Kidney capillary endothelial cell (primary cell): ENCODE measurements at places on chromosomes 2 and 18.

DNA sequence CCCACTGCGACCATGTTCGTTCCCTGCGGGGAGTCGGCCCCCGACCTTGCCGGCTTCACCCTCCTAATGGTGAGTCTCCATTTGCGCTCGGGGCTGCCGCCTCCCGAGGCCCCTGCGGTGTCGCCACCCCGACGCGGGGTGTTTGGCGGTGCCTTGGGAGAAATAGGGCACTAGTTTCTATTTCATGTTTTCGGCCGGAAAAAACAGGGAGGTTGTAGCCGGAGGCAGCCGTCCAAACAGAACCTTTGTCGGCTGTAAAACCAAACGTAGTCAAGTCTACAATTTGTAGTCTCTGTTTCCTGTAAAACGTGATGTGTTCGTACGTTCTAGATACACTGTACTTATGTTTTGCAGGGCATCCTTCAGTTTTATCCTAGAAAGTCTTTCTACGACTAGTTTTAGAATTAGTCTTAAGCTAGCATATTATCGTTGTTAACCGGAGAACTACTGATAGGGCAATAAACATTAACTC, 290 bp downstream of the PSMG2 start:
- no peak for DNase-seq

DNA sequence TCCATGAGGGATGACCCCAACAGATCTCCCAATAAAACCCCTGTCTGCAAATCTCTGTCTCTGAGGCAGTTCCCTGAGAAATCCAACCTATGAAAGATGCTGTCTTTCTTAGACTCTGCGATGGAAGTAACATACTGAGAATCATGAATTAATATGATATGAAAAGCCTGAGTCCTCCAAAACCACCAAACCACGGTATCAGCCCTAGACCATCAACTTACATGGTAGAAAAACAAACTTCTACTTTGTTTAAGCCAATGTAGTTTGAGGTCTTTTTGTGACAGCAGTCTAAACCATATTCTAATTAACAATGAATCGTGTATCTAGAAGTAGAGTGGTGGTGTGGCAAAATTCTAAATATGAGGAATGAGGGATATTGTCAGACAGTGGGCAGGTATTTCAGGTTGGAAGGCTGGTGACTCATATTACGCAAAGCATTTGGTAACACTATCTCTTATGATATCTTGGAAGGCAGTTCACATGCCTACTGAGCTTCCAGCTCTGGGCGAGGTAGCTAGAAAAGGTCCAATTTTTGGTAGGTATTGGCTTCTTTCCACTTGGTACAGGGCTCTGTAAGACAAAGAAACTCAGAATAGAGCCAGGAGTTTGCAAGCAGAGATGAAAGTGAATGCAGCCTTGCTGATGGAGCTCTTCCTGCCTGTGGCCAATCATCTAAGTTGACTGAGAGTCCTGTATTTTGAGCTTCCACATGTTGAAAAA, 215.8 kb downstream of the ZFP36L2 start:
- DNase-seq = no peak

DNA sequence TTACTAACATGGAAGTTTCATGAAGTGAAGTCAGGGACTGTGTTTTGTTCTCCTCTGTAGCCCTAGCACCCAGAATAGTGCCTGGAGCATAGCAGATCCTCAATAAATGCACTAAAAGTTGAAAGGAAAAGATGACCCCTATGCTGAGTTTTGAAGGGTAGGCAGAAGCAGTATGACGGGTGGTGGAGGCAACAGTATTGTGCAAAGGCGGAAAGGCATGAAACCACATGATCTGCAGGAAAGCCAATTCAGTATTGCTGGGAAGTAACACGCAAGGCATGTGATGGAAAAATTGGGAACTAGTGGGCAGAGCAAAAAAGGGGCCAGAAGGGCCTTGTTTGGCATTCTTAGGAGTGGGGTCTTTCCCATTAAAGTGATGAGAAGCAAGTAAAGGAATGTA, 23.1 kb downstream of the DTNB start:
- DNase-seq = no peak

DNA sequence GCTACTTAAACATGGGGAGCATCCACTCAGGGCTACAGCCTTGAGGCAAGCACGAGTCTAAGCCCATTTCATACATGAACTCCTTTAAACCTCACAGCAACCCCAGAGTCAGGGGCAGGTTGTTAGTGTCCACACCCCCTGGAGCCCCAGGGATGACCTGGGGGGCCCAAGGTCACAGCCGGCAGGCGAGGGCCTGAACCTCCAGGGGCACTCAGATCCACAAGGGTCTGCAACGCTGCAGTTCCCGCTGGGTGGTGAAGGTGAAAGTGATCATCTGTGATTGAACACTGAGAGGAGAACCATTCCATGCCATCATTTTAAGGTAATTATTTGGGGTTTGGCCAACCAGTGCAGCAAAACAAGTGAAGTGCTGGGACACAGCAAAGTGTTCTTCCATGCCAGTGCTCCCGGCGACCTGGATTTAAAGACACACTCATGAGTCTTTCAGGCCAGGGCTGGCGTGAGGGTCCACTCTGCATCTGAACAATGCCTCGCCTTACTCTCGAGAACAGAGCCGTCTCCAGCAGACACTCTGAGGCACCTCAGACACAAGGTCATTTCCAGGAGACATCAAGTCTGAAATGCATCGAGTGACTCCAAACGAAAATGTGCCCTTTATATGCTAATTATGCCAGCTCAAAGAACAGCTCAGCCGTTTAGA, 61.6 kb upstream of the SNTG2 start:
- no peak for DNase-seq

DNA sequence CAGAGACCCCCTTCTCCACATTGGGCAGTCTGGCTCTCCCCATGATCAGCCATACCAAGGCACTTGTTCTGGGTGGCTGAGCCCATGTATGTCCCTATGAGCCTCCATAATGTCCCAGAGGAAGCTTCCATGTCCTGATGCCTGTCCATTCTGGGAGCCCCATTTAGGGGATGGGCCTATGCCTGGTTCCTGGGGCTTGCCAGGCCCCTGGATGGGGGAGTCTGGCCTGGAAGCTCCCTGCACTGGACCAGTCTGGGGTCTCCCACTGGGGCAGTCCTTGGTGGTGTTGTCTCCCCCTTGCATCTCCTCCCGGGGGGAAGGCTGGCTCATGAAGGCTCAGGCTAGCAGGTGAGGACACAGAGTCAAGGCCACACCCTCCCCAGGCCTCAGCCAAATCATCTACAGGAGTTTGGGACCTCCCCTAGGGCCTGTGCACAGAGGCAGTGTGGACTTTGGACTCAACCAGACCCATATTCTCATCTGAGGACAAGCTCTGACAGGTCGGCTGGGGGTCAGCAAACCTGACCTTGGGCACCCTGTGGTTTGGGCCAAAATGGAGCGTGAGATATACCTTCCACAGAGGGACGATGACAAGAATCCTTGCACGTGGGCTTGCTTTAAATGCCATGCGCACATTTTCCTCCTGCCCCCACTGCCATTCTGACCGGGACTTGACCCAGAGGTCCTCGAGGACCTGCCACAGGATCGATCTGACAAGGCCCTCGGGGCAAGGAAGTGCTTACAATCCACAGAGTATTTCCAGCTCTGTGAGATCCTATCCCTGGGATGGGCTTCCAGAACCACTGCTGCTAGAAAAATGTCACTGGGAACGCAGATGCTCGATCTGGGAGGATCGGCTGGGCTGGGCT, 38.8 kb downstream of the INHBB start:
- DNase-seq = no peak

DNA sequence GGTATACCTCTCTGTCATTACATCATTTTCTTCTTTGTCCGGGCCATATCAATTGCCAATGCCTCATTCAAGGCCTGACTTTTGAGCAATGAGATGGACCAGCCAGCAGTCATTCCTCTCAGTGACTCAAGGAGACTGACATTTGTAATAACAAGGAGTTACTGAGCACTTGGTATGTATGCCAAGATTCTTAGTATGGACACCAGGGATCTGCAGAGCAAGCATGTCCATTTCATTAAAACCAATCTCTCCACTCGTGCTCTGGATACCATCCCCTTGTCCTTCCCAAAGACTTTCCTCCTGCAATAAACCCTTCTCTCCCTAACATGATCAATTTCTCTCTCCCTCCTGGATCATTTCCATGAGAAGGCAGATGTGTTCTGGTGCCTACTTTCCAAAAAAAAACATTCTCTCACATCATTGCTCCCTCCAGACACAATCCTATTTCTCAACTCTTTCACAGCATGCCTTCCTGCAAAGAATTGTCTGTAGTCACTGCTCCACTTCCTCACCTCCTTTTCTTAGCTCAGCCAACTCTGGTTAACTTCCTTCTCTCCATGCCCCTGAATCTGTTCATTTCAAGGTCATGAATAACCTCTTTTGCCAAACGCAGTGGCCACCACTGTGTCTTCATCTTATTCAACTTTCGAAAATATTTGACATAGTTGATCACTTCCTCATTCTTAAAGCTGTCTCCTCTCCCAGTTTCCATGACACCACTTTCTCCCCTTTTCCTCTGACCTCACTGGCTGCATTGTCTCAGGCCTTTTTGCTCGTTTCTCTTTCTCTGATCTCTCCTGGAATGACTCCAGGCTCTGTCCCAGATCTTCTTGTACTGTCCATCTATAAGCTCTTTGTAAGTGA, 102.8 kb upstream of the CYP1B1 start:
- peak; percentile 64 for DNase-seq

DNA sequence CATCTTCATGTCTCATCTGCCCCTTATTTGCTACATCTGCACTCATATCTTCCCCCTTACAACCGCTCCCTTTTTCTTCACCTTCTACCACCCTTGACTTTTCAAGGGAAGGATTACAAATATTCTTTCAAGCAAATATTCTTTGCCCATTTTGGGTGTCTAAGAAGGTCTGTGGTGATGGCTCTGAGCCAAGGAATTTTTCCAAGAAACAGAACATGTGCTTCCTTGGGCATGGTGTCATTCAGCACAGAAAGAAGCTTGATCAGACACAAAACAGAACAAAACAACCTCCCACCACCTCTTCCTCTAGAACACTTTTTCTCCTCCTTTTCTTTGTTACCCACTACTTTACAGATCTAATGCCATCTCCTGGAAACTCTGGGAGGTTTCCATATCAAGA, 313.7 kb downstream of the SATB2 start:
- no peak for DNase-seq

- DNase-seq = no peak
Measured at GRCh38 chr2:28137221-28137620, 246.7 kb downstream of the BABAM2 start.

DNA sequence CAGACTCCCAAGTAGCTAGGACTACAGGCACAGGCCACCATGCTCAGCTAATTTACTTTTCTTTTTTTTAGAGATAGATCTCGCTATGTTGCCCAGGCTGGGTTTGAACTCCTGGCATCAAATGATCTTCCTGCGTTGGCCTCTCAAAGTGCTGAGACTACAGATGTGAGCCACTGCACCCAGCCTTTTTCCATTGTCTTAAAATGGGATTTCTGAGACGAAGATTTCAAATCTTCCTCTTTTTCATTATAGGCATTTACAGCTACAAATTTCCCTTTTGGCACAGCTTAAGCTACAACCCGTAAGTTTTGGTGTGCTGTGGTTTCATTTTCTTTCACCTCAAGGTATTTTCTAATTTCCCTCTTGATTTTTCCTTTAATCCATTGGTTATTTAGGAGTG, 8.6 kb downstream of the GNLY start:
- no peak for DNase-seq

GRCh38 chr2:9613291-9613690, 17.5 kb downstream of the YWHAQ start:
- no peak for DNase-seq

- peak; percentile 62 for DNase-seq
Measured at GRCh38 chr2:75608684-75609333, 37.8 kb upstream of the MRPL19 start.

DNA sequence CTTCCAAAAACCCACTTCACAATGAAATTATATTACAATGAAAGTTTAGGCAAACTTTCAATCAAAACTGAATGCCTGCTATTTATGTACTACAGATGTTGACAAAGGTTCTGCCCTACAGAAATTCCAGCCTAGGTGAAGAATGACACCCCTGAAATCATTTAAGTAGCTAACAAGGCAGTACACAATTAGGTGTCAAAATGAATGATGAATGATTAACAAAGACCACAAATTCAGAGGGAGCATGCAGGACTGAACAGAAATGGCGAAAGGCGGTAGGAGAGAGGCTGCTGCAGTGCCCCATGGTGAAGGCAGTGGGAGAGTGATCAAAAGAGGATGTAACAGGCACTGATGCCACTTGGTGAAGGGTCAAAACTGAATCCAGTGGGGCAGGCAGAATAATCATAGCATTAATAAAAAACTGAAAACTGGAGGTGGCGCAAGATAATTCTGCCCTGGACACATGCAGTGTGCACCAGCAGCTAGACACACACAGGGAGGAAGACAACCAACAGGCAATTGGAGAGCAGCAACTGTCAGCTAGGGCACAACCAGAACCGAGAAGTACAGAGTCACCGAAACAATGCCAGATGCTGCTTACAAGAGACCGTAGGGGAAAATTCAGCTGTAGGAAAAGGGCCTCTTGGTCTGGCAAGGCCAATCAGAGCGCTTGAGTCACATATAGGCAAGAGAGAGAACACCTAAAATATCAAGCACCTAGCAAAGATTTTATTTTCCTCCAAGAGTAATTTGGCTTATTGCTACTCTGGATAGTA, 4.5 kb downstream of the TMEM131 start:
- no peak for DNase-seq

- no peak for DNase-seq
Measured at GRCh38 chr2:30702694-30703093, 104.6 kb downstream of the CAPN13 start.

- DNase-seq = no peak
Measured at GRCh38 chr18:40686836-40687235, 1268.2 kb upstream of the PIK3C3 start.

GRCh38 chr2:30323499-30323898, 92.2 kb downstream of the LBH start:
- DNase-seq = no peak

DNA sequence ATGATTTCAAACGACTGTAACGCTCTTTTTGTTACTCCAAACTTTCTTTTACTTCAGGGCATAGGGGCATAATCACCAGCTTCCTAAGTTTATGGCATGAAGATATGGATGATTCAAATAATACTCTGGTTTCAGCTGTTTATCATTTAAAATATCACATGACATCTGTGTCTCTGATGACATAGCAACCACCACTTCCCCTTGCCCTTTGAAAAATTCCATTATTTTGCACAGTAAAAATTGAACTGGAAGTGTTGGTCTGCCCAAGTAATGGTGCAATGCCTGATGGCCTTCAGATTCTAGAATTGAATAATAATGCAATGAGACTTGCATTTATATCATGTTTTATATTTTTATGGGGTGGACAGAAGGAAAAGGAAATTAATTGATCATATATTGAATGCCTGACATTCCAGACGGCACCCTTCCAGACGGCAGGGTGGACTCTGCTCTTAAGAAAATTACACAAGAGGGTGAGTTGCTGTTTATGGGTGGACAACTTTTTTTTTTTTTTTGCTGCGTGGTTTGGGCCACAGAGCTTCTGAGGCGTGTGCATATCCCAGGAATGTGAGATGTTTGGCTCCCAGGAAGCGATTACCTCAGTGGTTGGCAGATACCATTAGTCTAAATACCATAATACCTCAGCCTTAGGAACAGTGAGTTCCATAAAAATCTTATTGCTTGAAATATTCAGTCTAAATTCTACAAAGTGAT, 101.7 kb upstream of the ZNF521 start:
- DNase-seq = no peak
